Left lobe of liver (tissue), 2 donors: ENCODE measurements at places on chromosomes 16 and 17.

DNA sequence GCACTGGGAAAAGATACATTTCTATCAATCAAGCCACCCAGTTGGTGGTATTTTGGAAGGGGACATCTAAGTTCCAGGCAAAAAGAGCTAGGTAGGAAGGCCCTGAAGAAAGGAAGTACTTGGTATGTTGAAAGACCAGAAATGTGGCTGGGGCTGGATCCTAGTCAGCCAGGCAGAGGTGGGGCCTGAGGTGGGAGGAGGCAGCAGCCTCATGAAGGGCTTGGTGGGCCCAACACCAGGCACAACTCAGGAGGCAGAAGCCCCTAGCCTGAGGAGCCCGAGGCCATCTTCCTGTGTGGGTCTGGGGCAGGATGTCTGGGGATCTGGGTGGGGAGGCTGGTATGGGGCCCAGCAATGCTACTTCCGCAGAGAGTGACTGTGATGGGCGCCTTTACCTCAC is 105.9 kb downstream of the SALL1 start:
- DNase-seq = no peak

GRCh38 chr16:83453977-83454376 is 353.8 kb upstream of the HSBP1 start:
- no peak for DNase-seq

GRCh38 chr17:65398040-65398787 is 163.2 kb downstream of the AXIN2 start:
- DNase-seq = no peak

DNA sequence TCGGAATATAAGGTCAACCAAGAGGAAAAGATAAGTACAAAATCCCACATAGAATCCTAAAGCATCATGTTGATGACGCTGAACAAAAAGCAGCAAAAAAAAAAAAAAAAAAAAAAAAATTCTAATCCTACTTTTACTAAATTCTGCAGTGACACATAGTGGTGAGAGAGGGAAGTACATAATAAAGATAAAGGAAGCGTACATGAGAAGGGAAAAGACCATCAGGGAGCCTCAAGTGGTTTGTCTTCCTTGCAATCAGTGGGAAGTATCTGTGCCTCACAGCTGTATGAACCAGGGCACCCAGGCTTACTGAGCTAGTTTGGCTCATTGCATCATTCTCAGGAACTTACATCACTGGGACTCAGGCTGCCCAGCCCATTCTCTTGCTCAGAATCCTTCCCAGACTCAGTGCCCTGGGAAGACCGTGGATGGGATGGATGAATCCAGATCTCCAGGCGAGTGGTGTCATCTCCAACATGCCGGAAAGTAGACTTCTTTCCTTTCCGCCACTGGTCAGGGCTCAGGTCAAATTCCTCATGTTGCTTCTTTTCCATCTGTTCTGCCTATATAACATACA is 21.2 kb downstream of the SMG6 start:
- DNase-seq = no peak
